ENCODE measurements at places on chromosomes 4 and X.

DNA sequence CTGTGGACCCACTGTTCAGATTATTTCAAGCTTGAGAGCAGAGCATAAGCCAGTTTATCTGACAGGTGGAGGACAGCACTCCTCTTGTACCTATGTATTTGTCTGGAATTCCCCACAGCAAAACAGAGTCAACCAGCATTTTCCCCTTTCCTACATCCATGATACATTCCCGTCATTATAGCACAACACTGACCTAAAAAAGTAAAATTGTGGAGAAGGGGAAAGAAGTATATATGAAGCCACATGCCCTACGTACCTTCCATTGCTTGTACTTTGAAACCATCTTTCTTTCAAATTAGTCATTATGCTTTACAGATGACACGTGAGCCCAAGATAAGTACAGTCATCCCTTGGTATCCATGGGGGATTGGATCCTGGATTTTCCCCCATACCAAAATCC, 73.3 kb downstream of the KLHL8 start:
- no peak for DNase-seq

DNA sequence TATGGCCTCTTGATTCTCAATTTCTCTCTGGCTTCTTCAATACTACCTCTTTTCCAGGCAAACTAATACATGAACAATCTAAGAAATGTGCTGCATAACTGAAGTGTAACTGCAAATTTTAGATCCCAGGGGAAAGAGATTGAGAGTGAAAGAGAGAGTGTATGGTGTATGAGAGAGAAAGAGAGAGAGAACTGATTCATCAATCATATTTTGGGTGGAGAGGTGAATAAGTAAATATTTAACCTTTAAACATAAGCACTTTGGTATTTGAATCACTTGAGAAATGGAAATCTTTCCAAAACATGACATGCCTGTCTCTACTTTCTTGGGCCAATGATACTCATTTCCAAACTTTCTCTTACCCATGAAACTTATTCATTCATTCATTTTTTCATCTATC, 147.2 kb upstream of the DIPK2B start:
- DNase-seq = no peak

DNA sequence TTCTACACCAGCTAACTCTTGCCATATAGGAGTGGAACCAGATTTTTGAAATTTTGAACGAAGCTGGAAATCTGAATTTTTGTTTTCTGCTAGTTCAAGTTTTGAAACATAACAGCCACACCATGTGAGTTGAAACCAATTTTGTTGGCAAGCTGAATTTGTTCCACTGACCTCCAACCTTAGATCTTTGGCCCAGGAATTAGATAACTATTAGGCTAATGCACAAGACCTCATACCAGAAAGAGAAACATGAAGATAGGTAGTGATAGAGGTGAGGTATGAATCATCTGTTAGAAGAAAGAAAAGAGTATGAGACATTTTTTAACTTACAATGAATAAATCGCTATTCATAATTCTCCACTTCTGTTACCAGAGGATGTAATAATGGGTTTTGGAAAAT, 76.8 kb upstream of the ACSL1 start:
- no peak for DNase-seq

DNA sequence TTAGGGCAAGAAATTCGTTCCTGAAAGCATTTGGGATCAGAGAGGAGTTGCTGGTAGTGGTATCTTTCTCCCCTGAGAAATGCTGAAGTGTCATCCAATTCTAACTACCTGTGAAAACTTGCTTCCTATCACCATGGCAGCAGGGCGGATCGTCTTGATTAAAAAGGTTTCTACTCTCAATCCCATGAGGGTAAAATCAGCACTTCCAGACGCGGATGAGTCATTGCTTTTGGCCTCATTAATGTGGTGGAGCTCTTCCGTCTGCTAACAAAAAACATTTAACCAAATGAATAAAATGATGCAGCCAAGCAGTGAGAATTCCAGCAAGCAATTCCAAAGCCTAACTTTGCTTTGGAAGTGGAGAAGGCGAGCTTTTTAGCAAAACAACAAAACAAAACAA, 325.6 kb downstream of the CAMK2D start:
- DNase-seq = peak; percentile 8

- DNase-seq = no peak
Measured at GRCh38 chr4:18869166-18869565, 847.6 kb upstream of the LCORL start.

DNA sequence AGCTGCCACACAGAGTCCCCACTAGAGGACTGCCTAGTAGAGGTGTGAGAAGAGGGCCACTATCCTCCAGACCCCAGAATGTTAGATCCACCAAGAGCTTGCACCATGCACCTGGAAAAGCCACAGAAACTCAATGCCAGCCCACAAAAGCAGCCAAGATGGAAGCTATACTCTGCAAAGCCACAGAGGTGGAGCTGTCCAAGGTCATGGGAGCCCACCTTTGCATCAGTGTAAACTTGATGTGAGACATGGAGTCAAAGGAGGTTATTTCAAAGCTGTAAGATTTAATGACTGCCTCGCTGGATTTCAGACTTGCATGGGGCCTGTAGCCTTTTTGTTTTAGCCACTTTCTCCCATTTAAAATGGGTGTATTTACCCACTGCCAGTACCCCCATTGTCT, 1030.1 kb upstream of the GRIA3 start:
- no peak for DNase-seq

DNA sequence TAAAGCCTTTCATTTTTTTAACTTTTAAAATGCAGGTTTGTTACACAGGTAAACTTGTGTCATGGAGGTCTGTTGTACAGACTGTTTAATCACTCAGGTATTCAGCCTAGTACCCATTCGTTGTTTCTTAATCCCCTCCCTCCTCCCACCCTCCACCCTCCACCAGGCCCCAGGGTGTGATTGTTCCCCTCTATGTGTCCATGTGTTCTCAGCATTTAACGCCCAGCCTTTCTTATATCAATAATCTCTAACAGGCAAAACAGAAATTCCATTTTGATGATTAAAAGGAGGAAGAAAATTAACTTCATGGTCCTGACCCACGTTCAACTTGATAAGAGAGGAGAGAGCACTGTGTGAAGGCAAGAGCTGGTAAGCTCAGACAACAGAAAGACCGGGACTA, 75.1 kb downstream of the TSPAN5 start:
- no peak for DNase-seq

GRCh38 chr4:3874028-3874415, 107.8 kb downstream of the ADRA2C start:
- no peak for DNase-seq

DNA sequence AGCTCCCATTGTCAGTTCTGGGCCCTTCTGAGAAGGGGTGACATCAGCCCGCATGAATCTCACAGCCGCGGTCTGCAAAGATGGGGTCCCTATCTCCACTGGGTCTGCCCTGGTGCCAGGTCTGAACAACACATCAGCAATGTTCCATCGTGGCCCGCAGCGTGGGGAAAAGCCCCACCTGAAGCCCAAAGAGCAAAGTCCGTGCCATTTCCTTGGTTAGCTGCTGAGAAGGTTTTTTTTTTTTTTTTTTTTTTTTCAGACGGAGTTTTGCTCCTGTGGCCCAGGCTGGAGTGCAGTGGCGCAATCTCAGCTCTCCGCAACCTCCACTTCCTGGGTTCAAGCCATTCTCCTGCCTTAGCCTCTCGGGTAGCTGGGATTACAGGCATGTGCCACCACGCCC, 79.4 kb downstream of the DCTD start:
- DNase-seq = no peak

DNA sequence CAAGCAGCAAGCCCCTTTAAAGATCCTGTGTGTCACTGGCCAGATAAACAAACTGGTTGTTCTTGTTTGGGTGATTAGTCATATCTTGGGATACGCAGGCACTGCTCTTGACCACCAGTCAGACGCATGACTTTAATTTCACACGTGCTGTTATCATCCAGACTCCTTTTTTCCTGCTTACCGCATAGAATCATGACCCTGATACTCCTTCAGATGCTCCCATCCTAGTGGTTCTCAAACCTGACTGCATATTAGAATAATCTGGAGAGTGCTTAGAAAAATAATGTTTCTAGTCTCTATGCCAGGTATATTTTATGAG, 78.8 kb downstream of the CLDN22 start:
- DNase-seq = no peak

Data from activated CD4-positive, alpha-beta T cell treated with anti-CD3 and anti-CD28 coated beads, Interleukin-2, amount 50 U/mL, for 16 hours (primary cell).